ENCODE measurements at places on chromosomes 6 and 20.

GRCh38 chr6:79574630-79575225, 37.5 kb upstream of the LCA5 start:
- peak; percentile 20 for DNase-seq

- peak; percentile 89 for DNase-seq
Measured at GRCh38 chr20:53899351-53900167, 170.8 kb downstream of the BCAS1 start.

DNA sequence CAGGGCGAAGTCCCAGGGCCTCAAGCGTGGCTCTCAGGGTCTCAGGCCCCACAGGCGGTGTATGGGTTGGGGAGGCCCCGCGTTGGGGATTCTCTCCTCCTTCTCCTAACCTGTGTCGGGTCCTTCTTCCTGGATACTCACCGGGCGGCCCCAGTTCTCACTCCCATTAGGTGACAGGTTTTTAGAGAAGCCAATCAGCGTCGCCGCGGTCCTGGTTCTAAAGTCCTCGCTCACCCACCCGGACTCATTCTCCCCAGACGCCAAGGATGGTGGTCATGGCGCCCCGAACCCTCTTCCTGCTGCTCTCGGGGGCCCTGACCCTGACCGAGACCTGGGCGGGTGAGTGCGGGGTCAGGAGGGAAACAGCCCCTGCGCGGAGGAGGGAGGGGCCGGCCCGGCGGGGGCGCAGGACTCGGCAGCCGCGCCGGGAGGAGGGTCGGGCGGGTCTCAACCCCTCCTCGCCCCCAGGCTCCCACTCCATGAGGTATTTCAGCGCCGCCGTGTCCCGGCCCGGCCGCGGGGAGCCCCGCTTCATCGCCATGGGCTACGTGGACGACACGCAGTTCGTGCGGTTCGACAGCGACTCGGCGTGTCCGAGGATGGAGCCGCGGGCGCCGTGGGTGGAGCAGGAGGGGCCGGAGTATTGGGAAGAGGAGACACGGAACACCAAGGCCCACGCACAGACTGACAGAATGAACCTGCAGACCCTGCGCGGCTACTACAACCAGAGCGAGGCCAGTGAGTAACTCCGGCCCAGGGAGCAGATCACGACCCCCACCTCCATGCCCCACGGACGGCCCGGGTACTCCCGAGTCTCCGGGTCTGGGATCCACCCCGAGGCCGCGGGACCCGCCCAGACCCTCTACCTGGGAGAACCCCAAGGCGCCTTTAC, at the start of gene HLA-G:
Gene HLA-G (plus strand): TSS at position 247 of the 892 bp plus-strand sequence. CDS start 20 bp downstream, at position 267.
- no peak for DNase-seq

DNA sequence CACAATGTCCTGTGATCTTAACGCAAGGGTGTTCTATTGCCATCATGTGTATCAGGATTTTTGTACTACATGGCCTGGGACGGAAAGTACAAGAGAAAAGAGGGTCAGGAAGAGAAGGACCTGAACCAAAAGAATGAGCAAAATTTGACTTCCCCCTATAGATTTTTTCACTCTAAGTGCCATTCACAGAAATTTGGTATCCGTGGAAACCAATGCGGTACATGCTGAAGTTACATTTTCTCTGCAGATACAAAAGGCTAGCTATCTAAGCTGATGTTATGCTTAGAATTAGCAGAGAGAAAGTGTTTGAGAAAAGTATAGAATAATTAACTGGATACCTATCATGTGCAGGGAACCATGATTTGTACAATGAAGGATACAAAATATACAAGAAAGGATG, 12.4 kb upstream of the PDE7B start:
- no peak for DNase-seq

DNA sequence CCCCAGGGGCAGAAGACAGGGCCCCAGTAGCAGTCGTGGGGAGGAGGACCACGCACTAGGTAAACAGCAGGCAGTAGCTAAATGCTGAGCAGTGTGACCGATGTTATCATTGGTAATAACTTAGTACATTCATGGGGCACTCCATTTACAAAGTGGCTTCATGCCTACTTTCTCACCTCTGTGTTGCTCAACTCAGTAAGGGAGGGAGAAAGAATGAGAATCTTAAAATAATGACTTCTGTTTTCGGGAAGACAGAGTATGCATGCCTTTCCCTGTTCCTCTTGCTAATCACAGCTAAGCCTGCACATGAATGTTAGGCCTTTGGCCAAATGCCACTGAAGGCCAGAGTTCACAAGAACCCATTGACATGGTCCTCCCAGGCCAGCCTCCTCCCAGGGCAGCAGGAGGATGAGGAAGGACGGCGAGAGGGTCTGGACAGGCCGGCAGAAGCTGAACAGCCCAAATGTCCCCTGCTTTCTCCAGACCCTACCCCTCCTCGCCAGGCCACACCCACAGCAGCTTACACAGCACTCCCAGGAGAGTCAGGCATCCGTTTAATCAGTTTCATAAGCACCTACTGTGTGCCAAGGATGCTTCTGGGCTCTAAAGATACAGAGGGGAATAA, 183.4 kb downstream of the ANKRD60 start:
- no peak for DNase-seq
